ENCODE measurements at places on chromosomes 3 and 15. TPM values are rescaled to one million over a fixed set of nuclear protein-coding genes. Genes with fewer than 3 reads are reported as not detected.

Gene ECE2
- not detected for polyA plus RNA-seq

Gene IL1RAP
- 5.9 TPM for polyA plus RNA-seq

Gene ACAN
- polyA plus RNA-seq: not detected

Gene P2RY13
- 0.68 TPM for polyA plus RNA-seq

Gene CIDEC
- 0.53 TPM for polyA plus RNA-seq

Gene TM6SF1
- 0.75 TPM for polyA plus RNA-seq

Gene LAMB2
- polyA plus RNA-seq: 123 TPM

Gene CHDH
- 0.46 TPM for polyA plus RNA-seq

Gene UBAP1L
- polyA plus RNA-seq: 0.89 TPM

Gene GRIP2
- polyA plus RNA-seq: 0.81 TPM

Gene TLR9
- polyA plus RNA-seq: 0.14 TPM

Gene SYNPR
- not detected for polyA plus RNA-seq

Gene DPPA2
- not detected for polyA plus RNA-seq
